ENCODE measurements at places on chromosomes 1 and 21.
A peak's percentile ranks its signal among the peaks of the same experiment; 100 is the strongest.

DNA sequence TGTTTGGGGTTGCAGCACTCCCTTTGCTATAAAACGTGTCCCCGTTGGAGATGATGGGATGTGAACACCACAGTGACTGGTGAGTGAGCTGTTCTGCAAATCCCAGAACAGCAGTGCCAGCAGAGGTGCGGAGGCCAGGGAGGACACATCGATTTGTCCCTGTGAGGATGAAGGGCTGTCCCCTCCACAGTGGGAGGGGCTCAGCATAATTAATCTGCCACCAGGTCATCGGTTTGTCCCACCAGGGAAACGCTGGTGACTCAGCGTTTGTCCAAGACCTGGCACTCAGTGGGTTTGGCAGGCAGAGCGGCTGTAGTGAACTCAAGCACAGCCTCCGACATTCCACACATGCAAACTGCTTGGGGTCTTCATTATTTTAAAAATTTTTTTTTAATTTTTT is 22.8 kb upstream of the PDE9A start:
- no peak for DNase-seq

- no peak for DNase-seq
Measured at GRCh38 chr1:37404711-37405110, 69.7 kb upstream of the ZC3H12A start.

- DNase-seq = no peak
Measured at GRCh38 chr1:7401814-7402547, 369.1 kb upstream of the VAMP3 start.

GRCh38 chr1:109151146-109151990 is 37.5 kb downstream of the ELAPOR1 start:
- no peak for DNase-seq

DNA sequence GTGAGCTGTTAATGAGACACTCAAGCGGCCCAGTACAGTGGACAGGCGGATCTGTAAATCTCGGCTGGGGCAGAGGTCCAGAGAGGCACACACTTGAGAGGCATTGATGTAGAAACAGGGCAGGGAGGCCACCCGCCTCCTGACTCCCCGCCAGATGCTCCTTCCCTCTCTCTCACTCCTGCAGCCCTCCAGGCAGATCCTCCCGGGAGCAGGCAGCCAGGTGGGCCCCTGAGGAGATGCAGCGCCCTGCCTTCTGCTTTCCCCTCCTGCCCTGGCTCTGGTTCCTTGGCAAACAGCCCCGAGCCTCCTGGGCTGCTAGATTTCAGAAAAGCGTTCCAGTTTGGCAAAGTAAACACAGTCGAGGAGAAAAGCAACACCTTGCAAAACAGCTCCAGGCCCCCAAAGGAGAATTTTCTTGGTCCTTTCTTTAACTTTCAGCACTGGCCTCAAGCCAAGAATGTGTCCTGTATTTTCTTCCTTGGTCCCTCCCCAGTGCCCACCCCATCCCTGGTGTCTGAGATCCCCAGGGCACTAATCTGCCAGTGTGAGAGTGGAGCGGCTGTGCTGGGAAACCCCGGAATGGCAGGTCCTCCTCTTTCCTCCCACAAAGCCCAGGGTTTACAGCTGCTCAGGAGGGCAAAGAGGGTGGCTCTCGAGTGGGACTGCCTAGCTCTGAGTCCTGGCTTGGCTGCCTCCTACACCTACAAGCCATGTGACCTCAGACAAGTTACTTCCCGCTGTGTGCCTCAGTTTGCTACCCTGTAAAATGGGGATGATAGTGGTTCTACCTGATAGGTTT is 29.4 kb upstream of the IFNLR1 start:
- DNase-seq = no peak

DNA sequence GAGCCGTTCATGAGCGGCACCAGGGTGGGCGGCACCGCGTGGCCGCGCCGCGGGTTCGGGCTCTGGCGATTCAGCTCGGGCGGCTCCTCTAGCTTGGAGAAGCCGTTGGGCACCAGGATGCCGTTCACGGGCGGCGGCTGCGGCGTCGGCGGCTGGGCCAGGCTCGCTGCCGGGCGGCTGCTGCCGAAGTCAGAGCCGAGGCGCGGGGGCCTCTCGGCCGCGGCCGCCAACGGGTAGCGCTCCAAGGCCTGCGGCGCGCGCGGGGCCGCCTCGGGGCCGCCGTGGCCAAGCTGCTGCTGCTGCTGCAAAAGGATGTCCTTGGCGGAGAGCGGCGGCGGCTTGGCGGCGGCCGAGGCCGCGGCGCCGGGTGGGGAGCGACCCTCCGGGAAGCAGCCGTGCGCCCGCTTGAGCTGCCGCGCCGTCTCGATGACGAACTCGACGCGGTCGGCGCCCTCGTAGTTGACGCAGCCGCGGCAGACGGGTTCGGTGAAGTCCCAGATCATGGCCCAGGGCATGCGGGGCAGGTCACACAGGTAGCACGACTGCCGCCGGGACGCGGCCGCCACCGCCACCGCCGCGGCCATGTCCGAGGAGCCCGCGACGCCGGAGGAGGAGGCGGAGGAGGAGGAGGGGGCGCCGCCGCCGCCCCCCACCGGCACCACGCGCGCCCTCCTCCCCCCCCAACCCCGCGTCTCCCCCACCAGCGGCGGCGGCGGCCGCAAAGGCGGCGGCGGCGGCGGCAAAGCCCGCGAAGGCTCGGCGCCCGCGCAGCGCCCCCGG is 877 bp downstream of the IRF2BP2 start:
- peak; percentile 77 for DNase-seq

- no peak for DNase-seq
Measured at GRCh38 chr1:179881642-179882252, 338 bp upstream of the TOR1AIP1 start.

GRCh38 chr1:9294910-9295636 is 2.4 kb downstream of the SPSB1 start:
- DNase-seq = peak; percentile 58

GRCh38 chr1:47816325-47817071 is 180.7 kb downstream of the TRABD2B start:
- no peak for DNase-seq

DNA sequence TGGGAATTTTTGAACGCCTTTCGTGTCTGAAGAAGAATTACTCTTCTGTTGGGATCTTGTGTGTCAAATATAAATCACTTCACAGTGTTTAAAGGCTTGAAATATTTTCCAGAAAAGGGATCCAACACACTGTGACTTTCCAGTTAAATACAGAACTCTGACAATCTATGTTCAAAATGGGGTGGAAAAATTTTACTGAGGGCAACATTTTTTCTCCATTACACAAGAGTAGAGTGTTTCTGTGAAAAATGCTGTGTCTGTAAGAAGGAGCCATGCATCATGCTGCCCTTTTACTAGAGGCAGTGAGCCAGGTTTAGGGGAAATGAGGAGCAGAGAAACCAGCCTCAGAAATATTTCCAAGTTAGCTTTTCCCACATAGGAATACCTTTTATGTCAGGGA is 86.5 kb downstream of the VPS13D start:
- DNase-seq = no peak

GRCh38 chr1:16905110-16905867 is 9.5 kb downstream of the RNU1-2 start:
- DNase-seq = peak; percentile 81

DNA sequence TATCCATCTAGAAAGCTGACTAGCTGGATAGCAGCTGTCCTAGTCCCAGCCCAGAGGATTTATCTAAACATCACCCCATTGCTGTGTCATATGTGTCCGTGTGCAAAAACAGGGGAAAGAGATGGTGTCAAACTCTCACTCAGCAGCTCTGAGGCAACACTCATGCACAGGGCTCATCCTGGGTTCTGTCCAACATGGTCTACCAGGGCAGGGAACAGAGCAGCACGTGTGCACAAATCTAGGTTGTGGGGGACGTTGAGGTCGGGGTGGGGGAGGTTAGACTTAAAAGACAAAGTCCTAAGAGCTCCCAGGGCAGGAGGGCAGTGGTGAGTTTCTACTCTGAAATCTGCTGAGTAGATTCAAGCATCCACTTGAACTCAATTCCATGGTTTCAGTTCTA is 16.2 kb downstream of the PI4KB start:
- no peak for DNase-seq

DNA sequence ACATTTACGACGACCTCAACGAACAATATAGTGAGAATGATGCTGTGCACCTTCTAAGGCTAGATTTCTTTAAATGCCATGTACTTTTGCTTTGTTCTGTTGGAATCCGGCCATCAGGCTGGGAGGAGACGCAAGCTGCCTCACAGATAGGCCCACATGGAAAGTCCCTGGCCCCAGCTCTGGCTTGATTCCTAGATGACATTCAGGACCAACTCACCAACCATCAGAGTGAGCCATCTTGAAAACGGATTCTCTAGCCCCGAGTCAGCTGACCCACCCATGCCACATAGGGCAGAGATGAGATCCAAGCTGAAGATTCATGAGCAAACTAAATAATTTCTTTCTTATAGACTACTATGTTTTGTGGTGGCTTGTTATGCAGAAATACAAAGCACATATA is 164.4 kb downstream of the ZNF281 start:
- no peak for DNase-seq

DNA sequence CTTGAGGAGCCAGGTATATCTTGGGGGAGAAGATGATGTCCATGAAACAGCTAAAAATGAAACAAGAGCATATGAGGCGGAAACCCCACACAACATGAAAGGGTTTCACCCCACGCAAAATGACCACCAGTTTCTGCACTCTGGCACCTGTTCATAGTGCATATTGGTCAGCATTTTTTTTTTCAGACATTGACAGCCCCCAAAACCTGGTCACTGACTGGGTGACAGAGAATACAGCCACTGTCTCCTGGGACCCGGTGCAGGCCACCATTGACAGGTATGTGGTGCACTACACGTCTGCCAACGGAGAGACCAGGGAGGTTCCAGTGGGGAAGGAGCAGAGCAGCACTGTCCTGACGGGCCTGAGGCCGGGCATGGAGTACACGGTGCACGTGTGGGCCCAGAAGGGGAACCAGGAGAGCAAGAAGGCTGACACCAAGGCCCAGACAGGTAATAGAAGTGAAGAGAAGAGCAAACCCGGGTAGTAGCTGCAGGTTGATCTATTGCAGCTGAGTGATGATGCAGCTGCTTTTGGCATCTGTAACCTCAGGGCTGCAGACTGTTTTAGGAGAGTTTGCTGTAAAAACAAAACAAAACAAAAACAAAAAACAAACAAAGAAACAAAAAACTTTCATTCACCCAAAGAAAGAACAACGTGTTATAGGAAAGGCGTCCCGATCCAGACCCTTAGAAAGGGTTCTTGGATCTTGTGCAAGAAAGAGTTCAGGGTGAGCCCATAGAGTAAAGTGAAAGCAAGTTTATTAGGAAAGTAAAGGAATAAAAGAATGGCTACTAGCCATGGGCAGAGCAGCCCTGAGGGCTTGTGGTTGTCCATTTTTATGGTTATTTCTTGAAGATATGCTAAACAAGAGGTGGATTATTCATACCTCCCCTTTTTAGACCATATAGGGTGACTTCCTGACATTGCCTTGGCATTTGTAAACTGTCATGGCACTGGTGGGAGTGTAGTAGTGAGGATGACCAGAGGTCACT is 51.0 kb downstream of the TNN start:
- no peak for DNase-seq

DNA sequence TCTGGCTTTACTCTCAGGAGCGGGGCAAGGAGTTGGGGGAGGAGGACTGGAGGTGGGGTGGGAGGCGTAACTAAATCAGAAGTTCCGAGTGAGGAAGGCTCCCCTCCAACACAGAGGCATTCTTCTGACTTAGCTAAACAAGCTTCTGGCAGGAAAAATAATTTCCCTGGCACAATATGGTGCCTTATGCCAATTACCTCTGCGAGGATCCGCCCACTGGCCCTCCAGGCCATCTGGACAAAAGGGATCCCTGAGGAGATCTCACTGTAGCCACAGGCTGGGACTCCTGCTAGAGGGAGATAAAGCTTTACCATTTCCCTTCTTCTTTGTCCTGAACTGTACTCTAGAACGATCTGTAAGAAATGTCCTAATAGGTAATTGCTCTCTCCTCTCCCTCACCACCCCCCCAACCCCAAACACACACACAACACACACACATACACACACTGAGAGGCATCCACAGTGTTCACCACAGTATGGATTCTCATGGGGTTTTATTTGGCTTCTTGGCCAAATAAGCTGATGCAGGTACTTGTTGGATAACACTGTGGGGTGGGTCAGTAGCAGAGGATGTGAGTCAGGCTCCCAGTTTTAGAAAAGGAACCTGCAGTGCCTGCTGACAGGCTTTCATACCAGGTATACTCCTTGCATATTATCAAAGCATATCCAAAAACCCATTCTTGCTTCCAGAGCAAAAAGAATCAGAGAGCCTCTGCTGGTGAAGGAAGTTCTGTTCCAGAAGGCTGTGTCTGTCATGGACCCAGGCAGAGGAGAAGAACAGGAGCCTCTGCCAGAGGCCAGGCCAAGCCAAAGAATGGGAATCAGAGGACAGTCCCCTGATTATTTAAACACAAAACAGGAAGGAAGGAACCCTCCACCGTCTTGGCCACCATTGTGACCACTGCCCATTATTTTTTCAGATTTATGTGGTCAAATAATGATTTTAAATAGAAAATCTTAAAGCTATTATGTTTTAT is 169.1 kb downstream of the C1orf21 start:
- no peak for DNase-seq

DNA sequence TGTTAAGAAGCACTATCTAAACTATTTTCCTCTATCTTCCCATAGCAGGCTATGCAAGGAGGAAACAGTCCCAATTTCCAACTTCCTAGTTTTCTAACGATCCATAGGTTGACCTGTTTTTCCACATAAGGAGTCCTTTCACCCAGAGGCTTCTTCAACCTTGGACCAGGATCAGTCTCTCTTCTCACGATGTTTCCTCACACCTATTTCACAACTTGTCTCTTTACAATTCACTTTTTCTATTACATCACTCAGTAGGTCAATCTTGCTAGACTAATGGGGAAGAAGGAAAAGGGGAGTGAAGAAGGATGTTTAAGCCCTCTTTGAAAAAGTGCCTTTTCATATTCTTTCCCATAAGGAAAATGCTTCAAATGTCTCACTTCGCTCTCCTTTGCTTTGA is 15.9 kb downstream of the PALMD start:
- DNase-seq = no peak

- no peak for DNase-seq
Measured at GRCh38 chr1:206002871-206003801, at the start of gene RAB7B. RAB7B (minus strand) TSS chr1:206003395; CDS start chr1:205994135, 9,260 bp downstream.

DNA sequence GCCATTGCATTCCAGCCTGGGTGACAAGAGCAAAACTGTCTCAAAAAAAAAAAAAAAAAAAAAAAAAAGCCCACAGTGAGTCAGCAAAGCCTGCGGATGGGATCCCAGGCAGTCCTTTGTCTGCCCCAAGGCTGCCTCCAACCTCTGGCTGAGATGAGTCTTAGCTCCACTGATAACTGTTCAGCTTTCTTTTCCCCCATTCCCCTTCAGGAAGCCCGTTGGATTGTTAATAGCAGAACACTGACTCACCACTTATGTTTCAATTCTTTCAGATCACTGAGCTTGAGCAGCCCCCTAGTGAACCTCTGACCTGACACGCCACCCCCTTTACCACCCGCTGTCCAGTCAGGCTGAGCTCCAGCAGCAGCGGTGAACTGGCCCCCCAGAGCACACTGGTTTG is 57.5 kb downstream of the ERG start:
- no peak for DNase-seq

Measured in activated CD4-positive, alpha-beta T cell treated with anti-CD3 and anti-CD28 coated beads, Interleukin-2, Interleukin-6, amounts not matched to agents 100 ng/mL and 50 ng/mL, durations not matched to agents 16 hours and 8 hours (primary cell).